IMR-90 (cell line): ENCODE measurements at places on chromosomes 5 and 9. TPM values are rescaled to one million over a fixed set of nuclear protein-coding genes. Genes with fewer than 3 reads are reported as not detected.

DNA sequence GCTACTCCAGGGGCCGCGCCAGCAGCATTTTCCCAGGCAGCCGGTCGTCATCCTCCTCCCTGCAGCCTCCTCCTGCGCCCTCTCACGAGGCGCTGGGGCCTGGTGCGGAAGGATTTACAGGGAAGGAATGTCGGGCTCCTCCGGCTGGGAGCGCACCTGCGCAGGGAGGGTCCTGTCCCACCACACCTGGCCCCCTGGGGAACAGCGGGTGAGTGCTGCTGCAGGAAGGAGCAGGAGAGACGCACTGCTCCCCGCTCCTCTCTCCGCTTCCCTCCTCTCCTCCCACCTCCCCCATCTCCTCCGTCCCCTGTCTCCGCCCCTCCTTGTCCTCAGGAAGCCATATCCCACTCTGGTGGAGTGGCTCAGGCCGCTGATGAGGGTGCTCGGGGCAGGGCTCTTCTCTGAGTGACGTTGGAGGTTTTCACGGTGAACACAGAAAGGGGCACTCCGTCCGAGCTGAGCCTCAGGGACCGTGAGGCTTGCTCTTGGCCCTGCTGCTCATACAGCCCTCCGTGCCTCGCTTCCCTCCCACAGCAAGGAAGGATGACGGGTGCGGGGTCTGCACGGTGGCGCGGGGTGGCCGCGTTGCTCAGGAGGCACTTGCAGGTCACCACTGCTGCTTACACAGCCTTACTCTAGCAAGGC, 31.3 kb downstream of the IRX4 start:
- DNase-seq = no peak

DNA sequence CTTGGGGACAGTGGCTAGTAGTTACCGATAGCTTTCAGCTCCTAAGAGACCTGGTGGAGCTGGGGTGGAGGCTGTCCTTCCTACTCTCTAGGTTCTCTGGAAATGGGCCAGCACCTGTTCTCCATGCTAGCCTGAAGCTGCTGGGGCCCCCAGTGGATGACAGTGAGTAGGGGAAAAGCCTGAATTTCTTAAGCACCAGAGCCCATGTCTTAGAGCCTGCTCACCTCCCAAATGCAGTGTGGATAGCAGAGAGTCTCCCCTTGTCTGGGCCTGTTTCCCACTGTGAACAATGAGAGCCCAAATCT, 105.8 kb downstream of the DAB2IP start:
- DNase-seq = no peak

DNA sequence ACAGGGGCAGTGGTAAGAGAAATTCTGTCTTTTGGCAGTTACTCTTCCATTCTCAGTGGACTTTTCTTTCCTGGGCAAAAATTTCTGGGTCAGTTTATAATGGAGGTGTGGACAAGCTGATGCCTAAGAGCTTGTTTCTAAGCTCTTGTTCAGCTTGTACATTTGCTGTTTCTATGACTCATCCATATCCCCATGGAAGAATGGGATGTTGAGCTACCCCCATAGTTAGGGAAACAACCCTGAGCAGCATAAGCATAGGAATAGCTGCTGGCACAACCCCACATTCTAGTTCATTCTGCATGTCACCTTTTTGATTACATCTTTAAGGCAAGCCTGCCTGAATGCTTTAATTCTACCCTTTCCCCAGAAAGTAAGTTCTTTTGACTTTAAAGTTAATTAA, 173.3 kb downstream of the PSAT1 start:
- DNase-seq = no peak

DNA sequence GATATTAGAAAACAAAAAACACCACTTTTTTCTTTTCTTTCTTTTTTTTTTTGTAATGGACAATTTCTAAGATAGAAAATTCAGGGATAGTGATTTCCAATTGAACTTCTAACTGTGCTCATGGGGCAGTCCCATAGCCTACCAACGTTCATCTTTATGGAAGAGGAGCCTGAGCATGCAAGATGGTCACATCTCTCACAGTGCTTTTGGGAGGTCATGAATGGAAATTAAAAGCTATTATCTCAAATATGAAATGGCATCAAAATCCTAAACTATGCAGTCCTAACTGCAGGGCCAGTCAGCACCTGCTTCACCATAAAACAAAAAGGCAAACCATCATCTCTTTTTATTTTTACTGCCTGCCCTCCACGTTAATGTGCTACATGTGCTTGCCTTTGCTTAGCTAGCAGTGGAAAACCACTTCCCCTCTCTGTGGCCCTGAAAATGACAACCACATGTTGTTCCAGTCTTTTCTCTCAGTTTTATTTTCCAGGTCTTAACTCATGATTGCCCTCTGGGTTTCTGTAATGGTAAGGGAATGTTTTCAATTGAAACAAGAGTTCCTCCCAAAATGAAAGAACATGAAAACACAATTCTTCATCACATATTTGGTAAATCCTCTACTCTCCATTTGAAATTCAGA, 16.7 kb downstream of the IFNB1 start:
- DNase-seq = peak; percentile 36

The DNAI1 gene
- total RNA-seq = not detected in 2 replicates

The HDAC3 gene
- total RNA-seq = 71.7 and 84.2 TPM in 2 replicates

The EGFL7 gene
- total RNA-seq = 1.4 and 2.2 TPM in 2 replicates

The FGFR4 gene
- 0.90 and 1.7 TPM in 2 replicates for total RNA-seq
